ENCODE measurements at places on chromosomes 7 and 10. TPM values are rescaled to one million over a fixed set of nuclear protein-coding genes. Genes with fewer than 3 reads are reported as not detected.

Gene UNC5B
- total RNA-seq, result 11.2 TPM

Gene GNG11
- total RNA-seq, result 19.0 TPM

Gene AGAP9
- 2.0 TPM for total RNA-seq

Gene AKR1C8
- total RNA-seq, result 1.5 TPM

Gene PDE6C
- total RNA-seq, result not detected

Gene MAGI2
- 6.9 TPM for total RNA-seq

Gene PFKP
- 14.1 TPM for total RNA-seq

Gene FOXK1
- 17.2 TPM for total RNA-seq

Gene PCLO
- 3.8 TPM for total RNA-seq

Gene EPO
- total RNA-seq, result not detected

Gene C10orf71
- 2.2 TPM for total RNA-seq

Gene AFAP1L2
- 24.9 TPM for total RNA-seq

Gene TWIST1
- total RNA-seq, result 39.9 TPM

Gene COL1A2
- 8,355 TPM for total RNA-seq

Data from skin of body (tissue), 3 donors.